ENCODE measurements at places on chromosomes 7 and 10. TPM values are rescaled to one million over a fixed set of nuclear protein-coding genes. Genes with fewer than 3 reads are reported as not detected.

Gene ZNF804B
- total RNA-seq, result not detected

Gene ZCWPW1
- total RNA-seq, result 1.5 TPM

Gene DKK1
- 0.78 TPM for total RNA-seq

Gene FOXI2
- total RNA-seq, result 1.4 TPM

Gene TCAF1
- 39.8 TPM for total RNA-seq

Gene GLCCI1
- total RNA-seq, result 24.2 TPM

Gene RBM20
- total RNA-seq, result 0.37 TPM

Gene TMEM176B
- 1.6 TPM for total RNA-seq

Data from WTC11 (cell line).